ENCODE measurements at places on chromosomes 5 and 9.

DNA sequence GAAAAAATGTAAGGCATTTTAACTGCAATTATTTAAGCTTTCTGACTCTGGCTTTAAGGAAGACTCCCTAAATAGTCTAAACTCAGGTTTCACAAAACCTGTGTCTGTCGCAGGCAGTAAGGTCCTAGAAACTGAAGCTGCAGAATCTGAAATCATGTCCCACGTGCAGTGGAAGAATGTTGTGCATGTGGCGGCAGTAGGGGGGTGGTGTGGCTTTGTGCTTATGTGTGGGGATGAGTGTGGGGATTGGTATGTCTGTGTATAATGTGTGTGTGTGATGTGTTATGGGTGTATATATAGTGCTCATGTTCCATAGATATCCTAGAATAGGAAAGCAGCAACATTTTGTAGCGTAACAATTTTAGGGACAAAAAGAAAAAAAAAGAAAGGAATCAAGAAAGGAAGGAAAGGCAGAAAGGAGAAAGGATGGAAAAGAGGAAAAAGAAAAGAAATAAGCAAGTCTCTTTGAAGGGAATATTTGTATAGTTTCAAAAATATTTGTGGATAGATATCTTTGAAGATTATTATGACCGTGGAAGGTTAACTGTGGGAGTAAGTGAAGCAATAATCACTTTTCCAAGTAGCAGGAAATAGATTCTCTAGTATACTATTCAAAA, 6.6 kb downstream of the ANKDD1B start:
- no peak for DNase-seq

DNA sequence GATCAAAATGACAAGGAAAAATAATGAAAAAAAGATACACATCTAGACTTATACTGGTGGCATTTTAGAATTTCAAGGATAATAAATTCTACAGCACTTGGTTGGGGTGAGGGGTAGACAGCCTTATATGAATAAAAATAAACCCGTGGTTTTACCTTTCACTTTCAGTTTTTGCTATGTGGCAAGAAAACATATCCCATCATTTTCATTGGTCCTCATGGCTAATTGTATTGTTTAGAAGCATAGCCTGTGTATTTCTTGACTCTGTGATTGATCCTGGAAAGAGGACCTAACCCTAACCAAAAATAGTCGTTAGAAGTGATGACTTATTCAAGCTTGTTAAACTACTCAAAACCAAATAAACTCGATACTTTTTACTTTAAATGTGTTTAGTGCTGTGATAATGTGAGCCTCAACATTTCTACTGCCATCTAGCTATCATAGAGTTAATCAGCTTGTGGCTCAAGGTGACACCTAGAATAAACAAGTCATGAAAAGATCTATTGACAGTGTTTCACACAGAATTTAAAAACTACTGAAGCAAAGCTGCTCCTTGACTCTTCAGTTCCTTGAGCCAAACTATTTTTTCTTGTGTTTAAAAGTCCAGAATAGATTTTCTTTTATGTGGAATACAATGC, 153.3 kb upstream of the IZUMO3 start:
- no peak for DNase-seq

DNA sequence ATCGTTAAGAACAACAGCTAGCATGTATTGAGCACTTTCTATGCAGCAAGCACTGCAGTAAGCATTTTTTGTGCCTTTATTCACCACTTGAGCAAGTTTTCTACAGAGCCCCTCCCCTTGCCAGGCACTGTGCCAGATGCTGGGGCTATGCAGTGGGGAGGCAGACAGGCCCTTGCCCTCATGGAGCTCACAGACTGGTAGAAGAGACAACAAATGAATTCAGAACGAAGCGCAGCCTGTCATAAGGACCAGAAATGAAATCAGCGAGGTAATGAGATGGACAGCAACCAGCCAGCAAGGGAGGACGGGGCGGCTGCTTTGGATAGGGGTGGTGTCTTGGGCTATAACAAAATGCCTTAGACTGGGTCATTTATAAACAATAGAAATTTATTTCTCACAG, 68.8 kb downstream of the C9orf50 start:
- DNase-seq, result no peak

DNA sequence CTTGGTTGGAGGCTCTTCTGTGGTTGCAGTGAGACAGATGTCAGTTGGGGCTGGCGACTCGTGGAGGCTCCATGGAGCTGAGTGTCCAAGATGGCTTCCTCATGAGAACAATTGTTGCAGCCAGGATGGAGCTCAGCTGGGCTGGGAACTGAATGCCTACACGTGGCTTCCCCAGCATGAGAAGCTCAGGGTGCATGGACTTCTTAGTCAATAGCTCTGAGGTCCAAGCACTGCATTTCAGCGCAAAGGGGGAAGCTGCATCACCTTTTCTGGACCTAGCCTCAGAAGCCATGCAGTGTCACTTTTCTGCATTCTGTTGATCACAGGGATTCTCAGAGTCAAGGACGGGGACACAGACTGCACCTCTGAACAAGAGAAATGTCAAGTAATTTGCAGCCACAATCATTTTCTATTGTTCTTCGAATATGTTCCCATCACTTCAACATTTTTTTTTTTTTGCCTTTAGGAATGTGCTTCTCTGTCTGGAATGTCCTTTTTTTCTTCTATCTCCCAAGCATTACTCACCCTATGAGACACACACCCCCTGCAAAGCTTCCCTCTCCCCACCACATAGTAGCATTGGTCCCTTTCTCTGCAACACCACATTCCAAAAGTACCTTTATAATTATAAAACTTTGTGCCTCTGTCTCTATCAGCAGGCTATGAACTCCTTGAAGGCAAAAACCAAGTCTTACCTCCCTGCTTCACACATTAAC, 57.5 kb upstream of the STK32A start:
- DNase-seq, result peak; percentile 46

- no peak for DNase-seq
Observed at GRCh38 chr9:8473244-8474020, 673.9 kb upstream of the DMAC1 start.

- DNase-seq, result no peak
Observed at GRCh38 chr5:89179731-89180130, 296.7 kb upstream of the MEF2C start.

Measured in myocyte (in vitro differentiated cells).